Posterior vena cava (tissue), 2 donors: ENCODE measurements at places on chromosomes 2 and 18. TPM values are rescaled to one million over a fixed set of nuclear protein-coding genes. Genes with fewer than 3 reads are reported as not detected.

Gene MXD1
- 20.7 TPM for total RNA-seq

Gene SERPINB10
- total RNA-seq: not detected

Gene ARHGEF33
- 1.1 TPM for total RNA-seq

Gene MYL12B
- total RNA-seq: 267 TPM

Gene PRSS56
- total RNA-seq: not detected

Gene LIMS4
- 2.4 TPM for total RNA-seq

Gene CIB4
- not detected for total RNA-seq

DNA sequence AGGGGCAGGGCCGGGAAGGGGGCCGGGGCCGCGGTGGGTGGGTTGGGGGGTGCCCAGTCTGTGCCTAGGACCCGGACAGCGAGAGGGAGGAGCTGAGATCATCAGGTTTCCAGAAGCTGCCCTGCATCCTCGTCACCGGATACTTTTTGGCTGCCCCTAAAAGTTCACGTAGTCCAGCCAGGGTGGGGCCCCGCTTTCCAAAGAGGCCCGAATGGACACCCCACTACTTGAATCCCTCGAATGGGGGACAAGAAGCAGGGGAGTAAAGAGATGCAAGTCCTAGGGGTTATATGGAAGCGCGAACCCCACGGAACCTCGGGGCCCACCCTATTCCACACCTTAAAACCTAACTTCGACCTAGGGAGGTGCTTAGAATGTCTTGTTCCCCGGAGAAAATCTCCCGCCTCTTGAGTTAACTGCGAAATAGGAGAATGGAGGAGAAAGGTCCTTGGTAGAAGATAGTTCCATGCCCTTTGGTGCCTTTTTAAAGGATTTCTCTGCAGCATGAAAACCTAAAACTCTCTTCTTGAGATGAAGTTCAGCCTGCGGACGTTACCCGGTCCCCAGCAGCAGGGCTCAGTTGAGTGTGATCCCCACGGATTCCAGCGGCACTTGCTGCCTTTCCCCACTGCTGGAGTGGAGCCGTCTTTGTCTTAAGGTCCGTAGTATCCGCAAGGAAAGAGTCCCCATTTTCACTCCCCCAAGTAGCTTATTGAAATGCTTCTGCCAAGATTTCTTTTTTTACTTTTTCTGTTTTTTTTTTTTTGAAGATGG lies 2.1 kb upstream of the RNF152 start:
- DNase-seq: peak; percentile 81

DNA sequence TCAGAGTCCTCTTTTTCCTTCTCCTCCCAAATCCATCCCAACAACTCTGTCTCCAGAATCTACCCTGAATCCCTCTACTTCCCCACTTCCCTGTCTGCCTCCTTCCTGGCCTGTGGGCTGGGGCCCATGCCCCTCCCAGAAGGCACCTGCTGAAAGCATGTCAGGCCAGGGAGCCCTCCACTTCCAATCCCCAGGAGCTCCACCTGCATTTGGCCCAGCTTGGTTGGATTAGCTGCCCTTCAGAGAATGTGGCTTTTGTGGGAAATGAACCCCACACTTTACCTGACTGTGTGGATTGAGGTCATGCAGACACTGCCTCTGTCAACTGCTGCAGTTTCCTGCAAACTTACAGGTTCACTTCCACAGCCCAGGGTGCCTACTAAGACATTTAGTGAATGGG lies 58.5 kb downstream of the ACOXL start:
- no peak for DNase-seq

DNA sequence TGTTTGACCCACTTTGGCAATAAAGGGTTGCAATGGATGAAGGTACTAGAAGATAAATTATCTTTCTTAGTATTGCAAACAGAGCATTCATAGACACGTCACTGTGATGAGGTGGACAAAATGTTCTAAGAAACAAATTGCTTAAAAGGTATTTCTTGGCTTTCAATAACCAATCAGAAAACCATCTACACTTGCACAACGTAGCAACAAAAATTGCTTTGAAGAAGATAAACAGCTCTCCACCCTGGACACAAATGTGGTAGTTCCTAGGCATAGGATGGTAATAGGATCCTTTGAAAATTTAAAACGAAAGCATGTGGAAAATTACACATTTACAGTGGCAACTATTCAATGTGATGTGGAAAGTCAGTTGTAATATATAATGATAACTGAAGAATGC lies 439.9 kb upstream of the ETAA1 start:
- no peak for DNase-seq

DNA sequence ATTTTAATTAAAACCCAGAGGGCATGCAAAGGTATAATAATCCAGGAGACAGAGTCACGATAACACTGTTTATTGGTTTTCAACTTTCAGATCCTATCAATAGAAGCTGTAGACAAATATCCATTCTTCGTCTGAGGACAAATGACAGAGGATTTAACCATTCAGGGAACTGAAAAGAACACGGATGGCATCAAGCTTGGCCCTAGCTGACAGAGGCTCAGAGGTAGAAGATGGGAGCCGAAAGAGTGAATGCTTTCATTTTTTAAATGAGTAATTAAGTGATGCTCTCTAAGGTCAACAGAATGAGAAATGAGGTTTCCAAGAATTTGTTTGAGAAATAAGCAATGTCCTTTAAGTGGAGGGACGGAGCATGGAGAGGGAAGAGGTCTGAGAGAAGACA lies 62.1 kb downstream of the BCL2 start:
- DNase-seq: no peak

DNA sequence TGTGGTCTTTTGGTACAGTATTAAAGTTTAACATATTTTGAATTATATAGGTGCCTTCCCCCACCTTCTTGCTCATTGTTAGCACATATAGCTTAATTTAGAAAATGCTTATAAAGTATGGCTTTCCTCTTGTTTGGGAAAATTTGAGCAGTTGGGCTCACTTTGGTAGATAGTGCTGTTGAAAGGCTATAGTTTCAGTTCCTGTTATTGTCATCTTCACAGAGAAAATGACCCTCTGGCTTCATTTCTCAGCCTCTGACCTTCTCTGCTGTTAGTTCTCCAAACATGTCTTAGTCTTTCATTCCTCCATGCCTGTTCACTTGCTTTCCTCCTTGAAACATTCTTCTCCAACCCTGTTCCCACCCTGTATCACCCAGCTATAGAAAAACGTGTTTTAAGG lies 200.6 kb downstream of the WDR7 start:
- no peak for DNase-seq

GRCh38 chr2:11656252-11656651 lies 13.7 kb downstream of the NTSR2 start:
- DNase-seq: no peak

DNA sequence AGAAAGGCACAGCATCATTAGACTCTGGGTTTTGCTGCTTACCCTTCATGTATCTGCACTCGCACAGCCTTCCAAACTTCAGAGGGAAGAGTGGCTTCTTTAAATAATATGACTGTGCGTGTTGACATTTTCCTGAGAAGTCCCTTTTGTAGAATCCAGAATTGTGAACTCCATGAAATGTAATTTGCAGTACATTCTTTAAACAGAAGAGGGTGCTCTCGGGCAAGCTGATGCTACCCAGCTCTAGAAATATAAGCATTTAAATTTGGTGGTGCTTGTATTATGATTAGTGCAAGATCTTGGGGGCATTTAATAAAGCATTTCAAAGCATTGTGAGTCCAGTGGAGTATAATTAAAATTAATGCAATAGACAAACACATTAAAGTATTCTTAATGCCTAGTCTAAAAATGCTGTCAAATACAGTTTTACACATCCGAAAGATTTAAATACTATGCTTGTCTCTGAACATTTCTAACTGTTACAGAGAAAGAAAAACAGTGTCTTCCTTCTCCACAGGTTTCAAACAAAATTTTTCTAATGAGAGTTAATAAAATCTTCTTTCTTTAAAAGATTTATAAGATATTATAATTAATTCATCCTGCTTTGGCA lies 17.3 kb upstream of the GTF2A1L start:
- no peak for DNase-seq

DNA sequence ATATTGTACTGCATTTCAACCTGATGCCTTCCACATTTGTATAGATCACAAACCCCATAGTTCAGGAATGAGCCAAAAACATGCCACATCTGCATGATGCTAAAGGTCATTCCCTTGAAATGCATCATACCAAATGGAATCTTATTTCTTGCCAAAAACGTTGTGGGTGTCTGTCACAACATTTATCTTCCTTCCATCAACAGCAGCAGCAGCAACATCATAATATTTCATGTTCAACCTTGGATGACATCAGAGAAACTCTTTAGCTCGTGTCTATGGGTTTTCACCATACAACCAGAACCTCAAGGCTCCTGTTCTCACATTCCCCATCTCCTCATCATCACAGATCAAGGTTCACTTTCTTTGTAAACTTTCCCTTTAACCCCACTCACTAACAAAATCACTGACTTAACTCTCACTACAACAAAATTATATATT lies 221.3 kb upstream of the CTAGE1 start:
- DNase-seq: no peak

DNA sequence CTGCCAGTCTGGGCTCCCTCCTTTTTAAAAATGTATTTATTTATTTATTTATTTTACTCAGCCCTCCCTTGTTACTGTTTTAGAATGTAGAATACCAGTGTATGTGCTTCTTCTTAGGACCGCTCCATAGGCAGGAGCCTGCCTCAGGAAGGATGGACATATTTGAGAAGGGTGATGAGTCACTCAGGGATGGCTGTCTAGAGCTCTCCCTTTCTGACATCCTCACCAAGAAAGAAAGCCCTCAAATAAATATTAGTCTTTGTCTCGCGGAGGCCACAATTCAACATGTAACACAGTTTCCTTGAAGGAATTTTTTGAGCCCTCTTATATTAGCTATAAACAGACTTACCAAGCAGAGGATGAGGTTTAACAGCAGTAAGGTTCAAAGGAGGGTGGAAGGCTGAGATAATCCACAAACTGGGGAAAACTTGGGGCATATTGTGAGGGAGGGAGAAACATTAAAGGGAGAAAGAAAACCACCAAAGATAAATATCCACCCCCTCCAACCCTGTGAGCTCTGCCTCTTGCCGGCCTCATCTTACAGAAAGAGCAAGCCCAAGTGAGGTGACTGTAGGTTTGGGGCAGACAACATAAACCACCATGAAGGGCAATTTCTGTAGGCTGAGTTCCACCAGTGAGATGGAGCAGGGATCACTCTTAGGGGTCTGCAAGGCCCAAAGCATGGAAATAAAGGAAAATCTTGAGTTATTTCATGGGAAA lies 163.4 kb downstream of the LRRTM1 start:
- no peak for DNase-seq

GRCh38 chr2:39140322-39140847 lies 19.5 kb upstream of the SOS1 start:
- no peak for DNase-seq

DNA sequence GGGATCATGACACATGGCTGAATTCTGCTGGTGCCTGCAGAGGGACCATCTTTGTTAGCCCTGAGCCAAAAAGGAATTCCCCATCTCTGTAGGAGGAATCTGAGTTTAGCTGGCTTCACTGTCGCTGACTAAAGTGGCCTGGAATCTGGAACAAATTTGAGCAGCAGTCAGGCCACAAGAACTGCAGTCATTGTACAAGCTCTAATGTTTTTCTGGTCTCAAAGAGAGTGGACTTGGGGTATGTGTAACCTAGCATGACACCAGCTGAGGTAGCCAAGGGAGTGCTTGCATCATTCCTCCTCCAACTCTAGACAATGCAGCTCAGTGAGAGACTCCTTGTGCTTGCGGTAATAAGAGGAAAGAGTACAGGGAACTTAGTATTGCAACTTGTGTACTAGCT lies 539.1 kb upstream of the LRRTM4 start:
- no peak for DNase-seq

DNA sequence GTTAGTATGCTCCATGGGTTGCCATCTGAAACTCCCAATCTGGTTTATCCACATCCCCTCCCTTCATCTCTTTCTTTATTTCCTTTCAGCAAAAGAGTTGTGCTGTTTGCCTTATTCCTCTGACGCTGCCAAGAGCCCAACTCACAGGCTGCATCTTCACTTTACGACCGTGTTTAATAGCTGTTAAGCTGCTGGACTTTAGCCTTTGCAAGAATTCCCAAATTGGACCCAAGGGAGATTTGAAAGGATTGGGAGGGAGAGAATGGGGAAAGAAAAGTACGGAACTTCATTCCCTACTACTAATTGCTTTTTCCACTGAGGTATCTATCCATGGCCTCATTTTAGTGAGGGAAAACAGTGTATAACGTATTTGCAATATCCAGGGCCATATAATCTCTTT lies 263.4 kb upstream of the MEIS1 start:
- DNase-seq: no peak

DNA sequence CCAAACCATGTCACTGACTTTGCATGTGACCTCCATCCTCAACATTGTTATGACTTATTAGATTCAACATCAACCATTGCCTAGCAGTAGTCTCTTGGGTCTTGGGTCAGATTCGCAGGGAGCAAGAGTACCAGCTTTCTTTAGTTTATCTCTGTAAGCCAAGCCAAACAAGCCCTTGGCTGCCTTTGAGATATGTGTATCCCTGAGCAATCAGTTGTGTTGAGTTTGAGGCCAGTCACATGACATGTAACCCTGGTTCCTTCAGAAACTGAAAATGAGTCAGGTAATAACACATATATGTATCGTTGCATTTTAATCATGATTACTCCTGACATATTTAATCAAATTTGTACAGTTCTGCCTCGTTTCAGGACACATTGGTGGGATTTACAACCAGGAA lies 173.3 kb downstream of the PARD3B start:
- no peak for DNase-seq

- peak; percentile 84 for DNase-seq
Measured at GRCh38 chr2:3483227-3483985, 35.9 kb downstream of the ADI1 start.

GRCh38 chr2:42756150-42756775 lies 7.7 kb downstream of the OXER1 start:
- no peak for DNase-seq

- DNase-seq: peak; percentile 89
Measured at GRCh38 chr2:96408616-96409015, 73.0 kb downstream of the NCAPH start.

DNA sequence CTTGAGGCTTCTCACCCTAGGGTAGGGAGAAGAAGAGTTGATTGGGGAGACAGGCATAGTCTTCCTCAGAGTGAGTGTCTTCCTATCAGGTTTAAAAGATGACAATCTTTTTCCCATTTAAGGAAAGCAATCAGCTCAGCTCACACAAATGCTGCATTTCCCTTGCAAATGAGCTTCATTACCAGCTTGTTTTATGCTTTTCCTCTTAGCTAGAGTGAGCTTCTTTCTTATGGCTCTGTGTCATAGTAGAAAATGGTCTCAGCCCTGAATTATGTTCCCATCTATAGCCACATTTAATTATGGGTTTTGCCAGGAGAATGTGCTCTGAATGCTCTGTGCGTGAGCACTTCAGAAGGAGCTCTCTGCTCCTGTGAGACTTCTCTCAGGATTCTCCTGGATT lies 112.8 kb upstream of the NCK2 start:
- DNase-seq: no peak
